ENCODE measurements at places on chromosomes 4 and X.
A peak's percentile ranks its signal among the peaks of the same experiment; 100 is the strongest.

GRCh38 chr4:2695346-2696060 lies 60.6 kb downstream of the TNIP2 start:
- DNase-seq = no peak

- no peak for DNase-seq
Observed at GRCh38 chr4:81350040-81350439, 121.7 kb downstream of the RASGEF1B start.

GRCh38 chr4:156584100-156584499 lies 387.5 kb downstream of the PDGFC start:
- DNase-seq = no peak

GRCh38 chr4:177225605-177226004 lies 84.1 kb upstream of the NEIL3 start:
- DNase-seq = no peak

GRCh38 chrX:10649265-10649664 lies 28.9 kb upstream of the MID1 start:
- DNase-seq = no peak

DNA sequence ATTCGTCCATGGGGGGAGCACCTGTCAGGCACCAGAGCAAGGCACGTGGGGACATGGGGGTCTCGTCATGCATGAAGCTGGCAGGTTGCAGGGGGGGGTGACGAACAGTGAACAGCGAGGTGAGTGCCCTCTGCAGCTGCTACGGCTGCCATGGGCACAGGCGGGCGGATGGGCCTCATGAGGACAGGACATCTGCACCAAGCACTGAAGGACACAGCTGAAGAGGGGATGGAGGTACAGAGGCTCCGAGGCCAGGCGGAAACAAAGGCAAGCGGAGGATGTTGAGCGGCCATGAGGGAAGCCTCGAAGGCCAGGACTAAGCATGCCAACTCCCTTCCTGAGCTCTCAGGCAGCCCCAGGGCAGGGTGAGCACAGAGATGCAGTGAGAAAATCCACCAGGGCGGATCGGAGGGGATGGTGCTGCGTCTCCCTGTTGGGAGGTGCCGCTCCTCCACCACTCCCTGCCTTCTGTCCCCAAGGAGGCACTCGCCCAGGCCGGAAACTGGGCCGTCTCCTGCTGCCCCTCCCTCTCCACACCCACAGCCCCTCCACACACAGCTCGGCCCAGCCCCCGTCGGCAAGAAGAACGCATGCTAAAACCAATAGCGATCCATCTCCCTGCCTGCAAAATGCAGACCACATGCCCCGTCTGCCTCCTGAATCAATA lies 24.6 kb downstream of the ABLIM2 start:
- DNase-seq = no peak

DNA sequence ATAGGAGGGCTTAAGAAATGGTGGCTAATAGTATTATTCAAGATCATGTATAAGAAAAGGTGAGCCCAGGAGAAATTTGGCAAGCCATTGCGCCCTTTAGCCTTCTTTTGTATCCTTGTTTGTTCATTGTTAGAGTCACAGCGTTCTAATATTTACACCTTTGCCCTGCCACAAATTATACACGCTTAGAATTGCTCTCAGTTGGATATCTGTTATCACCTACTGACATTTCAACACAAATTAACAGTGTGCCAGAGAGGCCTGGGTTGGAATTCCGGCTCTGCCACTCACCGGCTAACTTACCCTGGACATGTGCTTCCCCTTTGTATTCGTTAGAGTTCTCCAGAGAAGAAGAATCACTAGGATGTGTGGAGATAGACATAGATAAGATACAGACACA lies 148.7 kb upstream of the KIT start:
- DNase-seq = no peak

DNA sequence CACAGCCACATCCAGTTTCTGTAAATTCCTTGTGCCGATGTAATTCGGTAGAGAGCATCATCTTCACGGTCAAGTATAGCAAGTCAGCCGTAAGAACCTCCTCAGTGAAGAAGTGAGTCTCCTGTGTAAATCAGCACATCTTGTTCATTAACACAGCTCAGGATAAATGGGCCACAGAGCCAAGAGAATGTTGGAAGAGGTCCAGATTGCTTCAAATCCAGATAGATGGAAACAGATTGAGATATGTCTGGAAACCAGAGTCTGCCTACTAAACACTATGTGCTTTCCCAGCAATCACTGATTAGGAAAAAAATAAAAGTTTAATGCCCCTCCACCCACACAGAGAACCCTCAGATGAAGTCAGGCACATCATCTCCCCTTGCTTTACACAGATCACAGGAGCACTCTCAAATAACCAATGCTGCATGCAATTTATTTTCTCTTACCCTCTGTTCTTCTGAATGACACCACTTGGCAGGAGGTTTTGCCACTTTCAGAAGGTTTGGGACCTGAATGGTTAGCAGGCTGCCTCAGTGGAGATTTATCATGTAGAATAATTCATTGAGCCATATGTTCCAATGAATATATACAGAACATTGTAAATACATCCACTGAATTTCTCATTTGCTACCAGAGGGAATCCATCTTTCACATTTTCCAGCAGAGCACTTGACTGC lies 357.7 kb downstream of the C4orf33 start:
- no peak for DNase-seq

DNA sequence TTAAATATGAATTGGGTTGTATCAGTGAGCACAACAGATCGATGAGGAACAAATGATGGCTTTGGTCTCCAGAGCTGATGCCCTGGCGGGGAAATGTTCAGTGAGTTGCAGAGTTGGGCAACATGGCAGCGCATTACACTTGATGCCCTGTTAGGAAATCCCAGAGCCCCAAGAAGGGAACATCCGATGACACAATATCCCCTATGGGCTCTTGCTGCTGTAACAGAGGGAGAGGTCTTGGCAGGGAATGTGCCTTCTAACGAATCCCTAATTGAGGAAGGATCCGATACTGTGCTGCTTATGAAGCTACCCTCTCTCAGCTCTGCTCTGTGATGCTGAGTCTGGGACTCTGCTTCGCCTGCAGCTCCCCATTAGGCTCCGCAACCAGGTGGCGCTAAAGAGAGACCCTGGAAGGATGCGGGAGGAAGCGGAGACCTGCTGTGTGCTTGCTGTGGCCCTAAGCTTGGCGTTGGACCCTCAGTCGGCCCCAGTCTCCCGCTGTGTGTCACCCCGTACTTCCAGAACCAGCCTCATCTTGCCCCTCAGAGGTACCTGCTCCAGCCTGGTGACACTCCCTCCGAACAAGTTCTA lies 38.9 kb downstream of the PDHA1 start:
- DNase-seq = no peak

- peak; percentile 58 for DNase-seq
Observed at GRCh38 chr4:123675567-123675966, 279.0 kb downstream of the SPRY1 start.

DNA sequence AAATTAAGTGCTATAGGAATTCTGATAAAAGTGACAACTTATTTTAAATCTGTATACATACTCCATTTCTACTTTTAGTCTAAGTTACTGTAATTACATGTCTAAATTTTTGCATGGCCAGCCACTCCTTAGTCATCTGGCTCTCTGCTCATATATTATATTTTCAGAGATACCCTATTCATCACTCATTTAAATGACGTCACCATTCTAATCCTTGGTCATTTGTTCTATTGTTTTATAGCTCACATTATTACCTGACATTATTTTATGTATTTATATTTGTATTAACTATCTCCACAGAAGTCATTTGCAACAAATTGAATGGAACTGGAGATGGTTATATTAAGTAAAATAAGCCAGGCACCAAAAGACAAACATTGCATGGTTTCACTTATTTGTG lies 179.6 kb upstream of the CXorf51A start:
- DNase-seq = no peak

GRCh38 chr4:123787512-123788080 lies 391.0 kb downstream of the SPRY1 start:
- DNase-seq = peak; percentile 67

- no peak for DNase-seq
Observed at GRCh38 chr4:101855239-101855638, 64.7 kb downstream of the BANK1 start.

DNA sequence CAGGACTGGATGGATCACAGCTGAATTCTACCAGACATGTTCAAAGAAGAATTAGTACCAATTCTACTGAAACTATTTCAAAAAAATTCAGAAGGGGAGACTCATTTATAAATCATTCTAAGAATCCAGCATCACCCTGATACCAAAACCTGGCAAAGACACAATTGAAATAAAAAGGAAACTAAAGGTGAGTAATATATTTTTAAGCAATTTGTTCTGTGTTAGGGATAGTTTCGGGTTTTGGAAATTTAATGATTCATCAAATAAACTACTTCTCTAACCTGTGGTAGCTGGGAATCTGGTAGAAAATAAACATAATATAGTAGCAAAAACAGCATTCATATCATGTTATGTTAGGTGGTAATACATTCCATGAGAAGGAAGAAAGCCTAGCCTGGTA lies 662.2 kb upstream of the BOD1L1 start:
- no peak for DNase-seq

- no peak for DNase-seq
Observed at GRCh38 chr4:55014876-55015275, 110.5 kb downstream of the KDR start.

- DNase-seq = no peak
Observed at GRCh38 chr4:149347139-149347538, 468.5 kb downstream of the IQCM start.

DNA sequence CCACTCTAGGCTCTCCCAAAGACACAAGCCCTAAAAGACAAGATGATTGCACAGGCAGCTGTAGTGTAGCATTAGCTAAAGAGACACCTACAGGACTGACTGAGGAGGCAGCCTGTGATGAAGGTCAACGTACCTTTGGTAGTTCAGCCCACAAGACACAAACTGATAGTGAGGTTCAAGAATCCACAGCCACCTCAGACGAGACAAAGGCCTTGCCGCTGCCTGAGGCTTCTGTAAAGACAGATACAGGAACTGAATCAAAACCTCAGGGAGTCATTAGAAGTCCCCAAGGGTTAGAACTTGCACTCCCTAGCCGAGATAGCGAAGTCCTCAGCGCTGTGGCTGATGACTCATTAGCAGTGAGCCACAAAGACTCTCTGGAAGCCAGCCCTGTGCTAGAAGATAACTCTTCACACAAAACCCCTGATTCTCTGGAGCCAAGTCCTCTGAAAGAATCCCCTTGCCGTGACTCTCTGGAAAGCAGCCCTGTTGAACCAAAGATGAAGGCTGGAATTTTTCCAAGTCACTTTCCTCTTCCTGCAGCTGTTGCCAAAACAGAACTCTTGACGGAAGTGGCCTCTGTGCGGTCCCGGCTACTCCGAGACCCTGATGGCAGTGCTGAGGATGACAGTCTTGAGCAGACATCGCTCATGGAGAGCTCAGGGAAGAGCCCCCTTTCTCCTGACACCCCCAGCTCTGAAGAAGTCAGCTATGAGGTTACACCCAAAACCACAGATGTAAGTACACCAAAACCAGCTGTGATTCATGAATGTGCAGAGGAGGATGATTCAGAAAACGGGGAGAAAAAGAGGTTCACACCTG lies 306.3 kb downstream of the ANK2 start:
- peak; percentile 96 for DNase-seq

- DNase-seq = no peak
Observed at GRCh38 chr4:168269896-168270295, 48.7 kb downstream of the DDX60 start.

DNA sequence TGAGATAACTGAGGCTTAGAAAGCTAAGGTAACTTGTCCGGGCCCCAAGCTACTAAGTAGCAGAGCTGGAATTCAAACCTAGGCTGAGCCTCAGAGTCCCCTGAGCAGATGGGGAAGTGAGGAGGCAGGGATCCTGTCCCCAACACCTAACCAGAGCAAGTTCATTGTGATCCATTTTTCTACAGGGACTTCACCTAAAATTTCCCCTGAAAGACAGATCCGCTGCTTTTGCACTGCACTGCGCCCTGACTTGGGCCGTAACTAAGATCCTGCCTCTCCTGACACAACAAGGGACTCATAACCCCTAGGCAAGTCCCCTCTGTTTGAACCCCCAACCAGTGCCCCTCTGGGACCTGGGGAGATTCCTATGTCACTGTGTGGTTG lies 25.6 kb upstream of the MTM1 start:
- DNase-seq = no peak

DNA sequence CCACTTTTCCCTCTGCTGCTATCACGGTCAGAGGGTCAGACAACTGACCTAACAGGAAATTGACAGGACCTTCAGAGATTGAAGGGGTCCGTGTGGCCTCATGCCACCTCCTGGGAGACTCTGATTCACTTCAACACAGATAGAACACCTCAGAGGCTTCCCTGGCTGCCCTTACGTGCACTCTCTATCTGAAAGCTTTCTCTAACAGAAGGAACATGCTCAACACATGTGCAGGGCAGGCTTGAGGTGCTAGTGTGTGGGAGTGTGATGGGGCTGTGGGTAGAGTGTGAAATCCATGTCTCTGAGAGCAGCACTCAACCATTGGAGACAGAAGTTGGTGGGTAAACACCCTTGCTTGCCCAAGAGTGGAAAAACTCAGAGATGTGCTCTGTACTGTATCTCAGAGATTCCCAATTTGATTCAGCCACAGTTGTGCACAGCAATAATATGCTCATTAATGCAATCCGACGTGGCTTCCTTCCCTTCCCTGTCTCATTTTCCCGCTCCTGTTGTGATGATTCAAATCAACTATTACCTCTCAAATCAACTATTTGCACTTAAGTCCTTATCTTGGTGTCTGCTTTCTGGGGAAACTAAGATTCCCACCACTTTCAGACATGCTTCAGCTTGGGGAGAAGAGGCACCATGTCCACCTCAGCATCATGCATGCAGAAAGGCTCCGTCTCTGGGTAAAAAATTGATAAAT lies 62.0 kb upstream of the MAGEB2 start:
- no peak for DNase-seq

DNA sequence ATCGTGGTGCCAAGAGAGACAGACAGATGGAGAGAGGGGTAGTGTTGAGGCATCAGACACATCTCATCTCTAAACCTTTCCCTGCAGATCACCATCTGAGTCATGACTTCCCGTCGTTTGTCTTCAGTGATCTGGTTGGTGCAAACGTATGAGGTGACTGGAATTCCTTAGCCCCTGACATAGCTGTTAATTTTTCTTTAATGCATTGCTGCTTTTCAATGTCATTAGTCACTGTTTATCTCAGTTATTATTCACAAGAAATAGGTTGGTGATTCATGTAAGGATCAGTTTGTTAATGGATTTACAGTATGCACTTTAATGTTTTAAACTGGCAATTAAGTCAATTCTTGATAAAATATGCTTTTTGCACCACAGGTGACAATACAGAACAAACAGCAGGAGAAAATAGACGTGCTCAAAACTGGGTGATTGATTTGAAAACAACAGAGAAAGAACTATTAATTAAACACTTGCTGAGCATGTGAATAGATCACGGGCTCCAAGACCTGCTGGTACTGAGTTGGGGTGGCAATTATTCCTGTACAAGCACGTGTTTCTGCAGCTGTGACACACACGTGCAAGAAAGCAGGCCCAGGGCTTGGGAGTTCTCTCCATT lies 1.3 kb upstream of the TMEM154 start:
- no peak for DNase-seq

DNA sequence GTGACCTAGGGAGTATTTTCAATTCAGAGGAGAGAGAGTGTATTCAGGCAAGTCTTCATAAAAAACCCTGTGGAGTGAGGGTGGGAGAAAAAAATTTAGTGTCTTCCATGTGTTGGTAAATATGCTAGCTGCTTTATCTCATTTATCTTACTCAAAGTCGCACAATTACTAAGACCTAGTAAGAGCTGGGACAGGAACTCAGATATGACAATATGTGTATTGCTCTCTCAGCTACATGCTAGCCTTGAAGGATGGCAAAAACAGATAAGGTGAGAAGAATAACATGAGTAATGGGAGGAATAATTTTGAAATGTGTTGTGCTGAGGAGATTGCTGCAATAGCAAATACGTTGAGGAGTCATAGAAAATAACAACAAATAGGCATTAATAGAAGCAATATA lies 458.6 kb downstream of the SH2D1A start:
- no peak for DNase-seq

All from muscle of back (tissue), 13 donors.